ENCODE measurements at places on chromosomes 3 and 15.
A peak's percentile ranks its signal among the peaks of the same experiment; 100 is the strongest.

GRCh38 chr3:149577801-149578200, 80.0 kb downstream of the WWTR1 start:
- DNase-seq: peak; percentile 47

DNA sequence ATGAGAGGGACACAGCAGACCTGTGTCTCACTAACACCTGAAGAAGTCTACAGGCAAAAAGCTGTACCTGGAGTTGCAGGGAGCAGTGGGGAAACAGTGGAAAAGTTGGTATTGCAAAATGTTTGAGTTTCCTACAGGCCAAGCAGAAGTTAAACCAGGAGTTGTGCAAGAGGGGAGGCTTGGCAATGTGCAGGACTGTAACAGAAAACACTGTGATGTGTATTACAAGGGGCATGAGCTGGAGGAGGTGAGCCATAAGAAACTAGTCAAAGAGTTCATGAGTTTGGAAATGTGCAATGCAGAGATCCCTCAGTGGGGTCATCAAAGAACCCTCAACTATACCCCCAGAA, 47.1 kb upstream of the SERPINI2 start:
- DNase-seq: no peak

- DNase-seq: no peak
Measured at GRCh38 chr3:151303751-151304150, 12.9 kb downstream of the GPR87 start.

GRCh38 chr15:58650102-58650501, 99.4 kb downstream of the ADAM10 start:
- DNase-seq: no peak

DNA sequence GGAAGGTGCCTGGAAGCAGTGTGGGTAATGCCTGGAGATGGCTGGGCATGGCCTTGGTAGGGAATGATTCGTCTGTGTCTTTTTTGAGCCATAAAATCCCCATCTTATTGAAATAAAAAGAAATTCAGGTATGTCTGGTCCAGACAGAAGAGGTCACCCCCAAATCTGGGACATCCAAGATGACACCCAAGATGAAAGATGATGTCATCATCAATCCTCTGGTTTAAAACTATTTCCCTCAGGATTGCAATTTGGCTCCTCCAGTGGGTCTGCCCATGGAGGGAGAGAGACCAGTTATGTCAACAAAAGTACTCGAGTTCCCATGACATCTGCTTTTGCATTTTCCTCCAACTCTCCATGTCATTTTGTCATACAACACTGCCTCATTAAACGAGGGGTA, 16.7 kb upstream of the CCR9 start:
- no peak for DNase-seq

- no peak for DNase-seq
Measured at GRCh38 chr15:66877477-66878271, 175.6 kb downstream of the SMAD6 start.

GRCh38 chr15:94972314-94972713, 741.0 kb downstream of the MCTP2 start:
- DNase-seq: peak; percentile 93

DNA sequence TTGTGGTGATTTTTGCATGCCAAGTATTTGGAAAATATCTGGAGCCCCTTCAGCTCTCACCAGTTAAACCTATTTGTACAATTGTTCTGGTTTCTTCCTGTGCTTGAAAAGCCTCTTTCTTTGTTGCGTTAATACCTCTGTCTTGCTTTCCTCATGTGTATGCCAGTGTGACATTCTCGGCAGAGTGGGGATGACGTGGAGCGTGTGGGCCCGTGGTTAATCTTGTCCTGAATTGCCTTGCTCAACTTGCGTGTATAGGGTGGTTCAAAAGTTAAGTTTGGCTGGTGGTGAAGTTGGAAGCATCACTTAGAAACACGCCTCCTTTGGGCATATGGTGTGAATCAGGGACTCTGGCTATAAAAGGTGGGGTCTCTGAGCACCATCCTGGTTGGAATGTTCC, 67.1 kb downstream of the IGF1R start:
- DNase-seq: no peak

- no peak for DNase-seq
Measured at GRCh38 chr3:155598671-155599070, 146.2 kb downstream of the PLCH1 start.

- no peak for DNase-seq
Measured at GRCh38 chr15:41735046-41735445, 39.2 kb upstream of the MAPKBP1 start.

GRCh38 chr15:33322091-33322490, 11.3 kb downstream of the RYR3 start:
- no peak for DNase-seq

- DNase-seq: no peak
Measured at GRCh38 chr15:47355759-47356158, 361.5 kb upstream of the SEMA6D start.

DNA sequence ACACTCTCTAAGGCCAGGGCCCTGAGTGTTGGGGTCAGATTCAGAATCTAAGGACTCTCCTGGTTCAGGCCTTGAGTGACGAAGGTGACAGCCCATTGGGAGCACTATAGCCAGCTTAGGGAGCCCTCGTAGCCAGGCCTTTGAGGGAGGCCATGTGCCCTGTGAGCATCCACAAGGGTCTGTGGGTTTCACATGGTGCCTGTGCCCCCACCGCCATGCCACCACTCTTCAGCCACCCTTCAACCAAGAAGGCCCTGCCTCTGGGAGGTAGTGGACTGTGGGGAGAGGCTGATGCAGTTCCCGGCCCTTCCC, 37.5 kb downstream of the TSPAN3 start:
- no peak for DNase-seq

DNA sequence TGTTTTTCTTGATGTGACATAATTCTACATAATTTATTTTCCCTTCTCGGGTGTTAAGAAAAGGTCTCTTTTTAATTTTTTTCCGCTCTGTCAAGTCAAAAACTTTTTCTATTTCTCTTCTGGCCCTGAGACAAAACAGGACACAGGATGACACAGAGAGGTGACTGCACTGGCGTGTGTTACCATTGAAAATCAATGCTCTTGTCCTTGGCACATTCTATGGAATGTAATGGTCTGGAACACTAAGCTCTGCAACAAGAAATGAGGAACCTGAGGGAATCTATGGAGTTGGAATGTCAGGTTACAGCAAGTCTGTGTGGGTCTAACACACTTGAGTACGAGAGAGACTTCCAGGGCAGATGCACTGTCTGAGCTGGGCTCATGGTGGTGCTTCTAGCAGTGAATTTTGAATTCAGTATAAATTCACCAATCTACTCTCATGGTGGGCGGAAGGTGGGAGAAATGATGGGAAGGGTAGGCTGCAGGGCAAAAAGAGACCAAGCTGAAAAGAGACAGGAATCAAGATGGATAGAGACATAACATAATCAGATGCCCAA, 508.3 kb downstream of the TUSC7 start:
- DNase-seq: no peak

GRCh38 chr3:189629803-189630455, 1.3 kb upstream of the TP63 start:
- DNase-seq: no peak

GRCh38 chr15:25682340-25682739, 180.8 kb downstream of the ATP10A start:
- no peak for DNase-seq

DNA sequence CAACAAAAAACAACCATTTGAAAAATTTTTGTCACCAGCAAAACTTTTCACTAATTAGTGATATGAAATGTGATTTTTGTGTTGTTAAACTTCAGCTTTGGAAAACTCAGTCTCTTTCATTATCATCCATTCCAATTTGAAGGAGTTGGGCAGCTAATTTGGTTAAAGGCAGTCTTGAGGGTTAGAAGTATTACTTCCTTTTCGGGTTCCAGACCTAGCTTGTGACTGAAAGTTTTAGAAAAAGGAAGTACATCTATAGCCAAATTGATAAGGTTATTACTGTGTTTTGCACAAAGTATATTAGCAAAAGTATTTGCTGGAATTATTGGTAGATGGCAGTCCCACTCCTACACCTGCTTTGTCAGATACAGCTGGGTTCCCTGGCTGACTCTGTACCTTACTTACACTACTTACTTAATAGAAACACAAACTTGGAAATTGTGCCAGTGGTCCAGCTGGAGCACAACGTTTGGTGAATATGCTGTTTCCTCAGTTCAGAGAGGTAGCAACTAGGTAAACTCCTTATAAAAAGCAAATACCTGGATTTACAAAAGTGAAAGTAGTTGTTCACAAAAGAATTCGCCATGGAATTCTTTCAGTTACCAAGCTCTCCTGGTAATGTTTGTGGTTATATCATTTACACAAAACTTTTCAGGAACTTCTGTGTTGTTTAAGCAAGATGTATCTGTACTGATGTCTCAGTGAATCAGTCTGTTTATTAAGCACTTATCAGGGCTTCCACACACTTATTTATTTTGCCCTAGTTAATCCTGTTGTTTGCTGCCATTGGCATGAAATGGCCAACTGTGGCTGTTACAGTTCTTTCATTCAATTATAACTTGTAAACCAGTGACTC, 31.6 kb downstream of the TIPARP start:
- no peak for DNase-seq

Measured in mesendoderm (in vitro differentiated cells).